NT2/D1 (cell line): ENCODE measurements at places on chromosomes 1 and 21.

GRCh38 chr1:156795374-156795733, 21.3 kb downstream of the SH2D2A start:
- no peak for DNase-seq

- DNase-seq, result no peak
These were observed 26.1 kb downstream of the IRF2BP2 start for GRCh38 chr1:234583755-234584419.

GRCh38 chr1:168405906-168406549, 125.4 kb downstream of the TBX19 start:
- no peak for DNase-seq

DNA sequence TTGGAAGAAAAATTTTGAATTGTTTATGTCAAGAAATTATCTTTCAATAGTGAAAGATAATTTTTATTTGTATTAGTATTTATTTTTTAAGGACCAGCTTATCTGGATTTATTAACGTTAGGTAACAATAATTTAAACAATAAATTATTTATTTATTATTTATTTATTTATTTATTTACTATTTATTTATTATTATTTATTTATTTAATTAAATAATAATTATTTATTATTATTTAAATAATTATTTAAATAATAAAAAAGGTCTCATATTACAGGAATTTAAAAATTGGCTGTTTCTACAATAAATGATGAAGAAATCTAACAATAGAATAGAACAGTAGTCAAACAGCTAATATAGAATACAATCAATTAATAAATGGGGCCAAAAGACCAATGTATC, 618.7 kb upstream of the BRINP3 start:
- no peak for DNase-seq
